Stimulated activated CD8-positive, alpha-beta memory T cell treated with anti-CD3 and anti-CD28 coated beads, Interleukin-15, amount 100 ng/mL, for 1 hour (primary cell): ENCODE measurements at places on chromosomes 3 and 15.

- no peak for DNase-seq
These were observed 11.4 kb downstream of the ZFAND6 start for GRCh38 chr15:80070840-80071239.

- no peak for DNase-seq
These were observed 9.4 kb upstream of the SEMA5B start for GRCh38 chr3:123037015-123037375.

DNA sequence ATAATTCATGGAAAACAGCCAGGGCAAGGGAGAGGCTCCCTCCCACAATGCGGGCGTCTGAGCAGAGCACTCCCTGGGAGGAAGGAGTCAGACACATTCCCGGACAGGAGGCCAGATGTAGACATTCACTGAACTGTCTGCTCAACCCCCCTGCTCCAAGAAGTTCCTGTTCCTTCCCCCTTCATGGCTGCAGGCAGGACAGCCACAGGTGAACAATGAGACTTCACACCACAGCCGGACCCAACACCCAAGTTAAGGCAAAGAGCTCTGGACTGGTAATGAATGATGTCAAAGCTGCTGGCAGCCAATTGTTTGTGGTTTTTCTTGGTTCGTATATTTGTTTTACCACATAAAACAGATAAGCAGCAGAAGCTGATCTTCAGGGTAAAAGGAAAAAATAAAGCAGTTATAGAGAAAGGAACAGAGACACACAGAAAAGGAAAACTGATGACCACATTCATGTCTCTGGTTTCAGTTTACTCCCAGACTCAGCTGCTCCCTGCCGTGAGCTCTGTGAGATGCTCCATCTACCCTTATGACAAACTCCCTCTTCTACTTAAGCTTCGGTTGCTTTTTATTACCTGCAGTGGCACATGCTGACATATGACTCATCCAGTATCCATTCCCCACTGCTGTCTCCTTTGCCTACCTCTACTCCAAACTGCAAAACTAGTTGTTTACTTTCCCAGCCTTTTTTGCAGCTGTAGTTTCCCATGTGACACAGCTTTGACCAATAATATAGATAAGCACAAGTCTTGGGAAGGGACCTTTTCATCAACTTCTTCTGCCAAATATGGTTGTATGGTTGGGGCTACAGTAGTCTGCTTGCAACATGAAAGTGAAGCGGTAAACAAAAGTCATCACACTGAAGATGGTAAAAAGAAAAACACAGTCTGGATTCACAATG is 33.1 kb downstream of the DZIP1L start:
- no peak for DNase-seq

DNA sequence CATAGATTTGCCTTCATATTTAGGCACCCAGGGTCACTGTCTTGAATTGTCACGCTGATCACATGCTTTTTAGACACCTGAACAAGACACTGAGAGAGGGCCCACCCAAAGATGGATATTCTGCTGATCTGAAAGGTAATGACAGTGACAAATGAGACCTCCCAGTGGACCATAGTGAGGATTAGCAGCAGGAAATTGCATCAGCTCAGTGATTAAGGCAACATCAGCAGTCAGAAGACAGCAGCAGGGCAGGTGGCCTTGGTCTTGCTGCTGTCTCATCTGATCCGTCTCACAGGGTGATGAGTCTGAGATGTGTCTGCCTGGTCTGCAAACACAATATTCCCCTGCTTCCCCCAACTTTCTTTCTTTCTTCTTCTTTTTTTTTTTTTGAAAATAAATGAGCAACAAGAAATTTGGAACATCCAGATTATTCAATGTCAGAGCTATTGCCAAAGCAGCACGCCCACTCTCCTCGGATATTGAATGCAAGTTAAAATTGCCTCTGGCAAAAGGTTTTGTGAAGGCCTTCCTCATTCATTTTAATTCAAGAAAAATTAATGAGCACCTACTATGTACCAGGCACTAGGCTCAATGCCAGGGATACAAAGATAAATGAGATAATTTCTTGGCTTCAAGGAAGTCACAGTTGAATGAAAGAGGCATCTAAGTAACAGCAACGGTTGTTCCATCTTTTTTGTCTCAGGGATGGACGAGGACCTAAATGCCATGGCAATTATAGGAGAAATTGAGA is 14.1 kb downstream of the OTOL1 start:
- DNase-seq: no peak

DNA sequence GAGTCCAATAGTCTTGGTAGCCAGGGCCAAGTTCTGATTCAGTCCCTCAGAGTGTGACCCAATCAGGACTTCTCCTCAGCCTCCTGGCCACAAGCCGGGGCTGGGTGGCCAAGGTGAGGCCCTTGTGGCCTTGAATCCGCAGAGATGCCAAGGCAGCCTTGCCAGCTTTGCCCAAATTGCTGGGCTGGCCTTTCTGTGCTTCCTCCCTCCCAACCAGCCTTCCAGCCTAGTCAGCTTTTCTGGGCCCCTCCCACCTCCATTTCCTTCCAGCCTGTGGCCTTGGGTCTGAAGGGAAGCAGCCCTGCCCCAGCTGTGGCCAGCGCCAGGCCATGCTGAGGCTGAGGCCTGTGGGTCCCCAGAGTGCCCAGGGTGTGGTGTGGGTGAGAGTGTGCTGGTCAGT is 34.3 kb upstream of the ANKDD1A start:
- no peak for DNase-seq

DNA sequence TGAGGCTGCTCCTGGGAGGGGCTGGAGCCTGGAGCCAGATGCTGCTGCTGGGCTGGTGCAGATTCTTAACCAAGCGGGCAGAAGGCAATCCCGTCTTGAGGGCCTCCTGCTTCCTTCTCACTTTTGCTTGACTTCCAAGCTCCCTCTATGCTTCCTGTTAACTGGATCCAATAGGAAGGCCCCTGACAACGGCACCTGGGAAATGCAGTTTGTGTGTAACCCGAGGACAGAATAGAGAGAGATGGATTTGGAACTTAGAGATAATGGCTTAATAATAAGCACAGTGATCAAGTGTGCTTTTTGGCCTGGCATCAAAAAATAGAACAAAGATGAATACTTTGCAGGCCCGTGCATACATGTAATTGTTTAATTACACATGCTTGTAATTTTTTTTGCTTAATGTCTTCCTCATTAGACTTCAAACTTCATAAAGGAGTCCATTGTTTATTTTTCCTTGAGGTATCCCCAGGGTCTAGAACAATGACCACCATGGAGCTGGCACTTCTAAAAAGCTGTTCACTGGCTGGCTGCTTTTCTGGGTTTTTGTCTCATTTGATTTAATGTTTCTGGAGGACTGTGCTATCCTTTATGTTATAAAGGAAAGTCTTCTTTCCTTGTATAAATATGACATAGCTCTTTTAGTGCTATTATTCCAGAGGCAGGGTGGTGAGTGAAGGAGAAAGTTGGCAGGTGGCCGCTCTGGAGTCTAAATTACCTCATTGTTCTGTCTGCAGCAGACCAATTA is 63.3 kb upstream of the MITF start:
- DNase-seq: no peak

GRCh38 chr3:106190296-106190695 is 321.5 kb upstream of the CBLB start:
- DNase-seq: no peak

DNA sequence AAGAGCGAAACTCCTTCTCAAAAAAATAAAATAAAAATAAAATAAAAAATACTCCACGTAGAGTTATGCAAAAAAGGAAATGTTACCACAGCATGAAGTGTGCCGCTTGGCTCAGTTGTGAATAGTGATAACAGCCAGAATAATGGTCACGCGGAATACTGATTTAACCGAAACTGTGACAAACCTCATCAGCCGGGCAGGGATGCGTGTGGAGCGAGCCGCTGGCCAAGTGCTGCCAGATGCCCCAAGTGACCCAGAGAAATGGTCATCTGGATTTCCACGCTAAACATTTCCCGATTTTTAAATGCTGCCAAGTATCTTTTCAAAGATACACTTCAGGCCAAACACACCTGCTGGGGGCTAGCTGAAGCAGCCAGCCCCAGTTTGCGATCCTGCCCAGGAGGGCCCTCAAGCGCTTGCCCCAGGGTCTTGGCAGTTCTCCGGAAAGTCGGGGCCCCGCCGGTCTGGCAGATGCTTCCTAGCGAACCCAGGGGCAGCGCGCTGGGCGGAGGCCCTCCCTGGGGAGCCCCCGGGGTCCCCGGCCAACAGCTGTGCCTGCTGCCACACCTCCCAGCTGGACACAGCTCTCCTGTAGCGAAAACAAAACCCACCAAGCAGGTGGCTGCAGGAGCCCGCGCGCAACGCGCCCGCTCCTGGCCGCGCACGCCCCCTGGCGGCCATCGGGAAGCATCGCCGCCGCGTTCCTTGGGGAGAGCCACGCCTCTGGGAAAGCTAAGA is 35.1 kb downstream of the CMTM6 start:
- DNase-seq: peak; percentile 40

DNA sequence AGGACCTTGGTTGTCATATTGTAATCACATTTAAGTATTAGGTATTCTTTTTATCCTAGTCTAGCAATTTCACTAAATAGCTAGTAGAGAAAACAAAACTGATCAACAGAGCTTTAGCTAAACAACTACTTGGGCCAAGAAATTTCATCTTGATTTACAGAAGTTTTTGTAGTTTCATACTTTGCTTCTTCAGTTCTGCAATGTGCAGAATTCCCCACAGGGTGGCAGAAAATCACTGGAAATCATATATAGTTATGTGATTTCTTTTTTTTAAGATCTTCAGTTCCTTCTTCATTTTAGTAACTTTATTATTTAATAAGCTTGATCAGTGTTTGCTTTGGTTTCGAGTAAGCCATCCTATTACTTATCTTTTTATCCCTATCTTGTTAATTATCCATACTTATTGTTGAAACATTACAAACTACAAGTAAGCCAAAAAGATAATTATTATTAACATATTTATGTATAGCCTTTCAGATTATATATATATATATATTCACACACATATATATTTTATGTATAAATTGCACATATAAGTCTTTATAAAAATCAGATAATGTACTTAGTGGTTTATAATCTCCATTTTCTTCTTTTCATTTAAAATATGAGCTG is 2.2 kb upstream of the BNIP2 start:
- DNase-seq: no peak
